ENCODE measurements at places on chromosomes 4 and X.

DNA sequence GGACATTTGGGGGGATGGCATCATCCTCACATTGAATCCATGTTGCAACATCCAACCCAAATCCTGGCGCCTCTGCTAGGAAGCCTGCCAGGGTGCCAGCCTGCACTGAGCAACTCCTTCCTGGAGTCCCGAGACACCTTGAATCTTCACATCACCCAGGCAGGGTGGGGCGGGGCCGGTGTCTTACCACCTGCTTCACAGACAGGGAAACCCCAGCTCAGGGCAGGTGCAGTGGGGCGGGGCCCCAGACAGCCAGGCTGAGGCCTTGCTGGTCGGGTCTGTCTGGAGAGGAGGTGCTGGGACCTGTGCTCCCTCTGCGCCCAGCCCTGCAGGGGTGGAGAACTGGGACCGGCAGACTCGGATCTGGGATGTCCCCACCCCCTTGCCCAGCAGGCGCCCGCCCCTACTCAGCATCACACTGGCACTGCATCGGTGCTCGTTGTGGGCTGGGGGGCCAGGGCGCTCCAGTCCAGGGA is 31.5 kb upstream of the HTRA3 start:
- no peak for DNase-seq

DNA sequence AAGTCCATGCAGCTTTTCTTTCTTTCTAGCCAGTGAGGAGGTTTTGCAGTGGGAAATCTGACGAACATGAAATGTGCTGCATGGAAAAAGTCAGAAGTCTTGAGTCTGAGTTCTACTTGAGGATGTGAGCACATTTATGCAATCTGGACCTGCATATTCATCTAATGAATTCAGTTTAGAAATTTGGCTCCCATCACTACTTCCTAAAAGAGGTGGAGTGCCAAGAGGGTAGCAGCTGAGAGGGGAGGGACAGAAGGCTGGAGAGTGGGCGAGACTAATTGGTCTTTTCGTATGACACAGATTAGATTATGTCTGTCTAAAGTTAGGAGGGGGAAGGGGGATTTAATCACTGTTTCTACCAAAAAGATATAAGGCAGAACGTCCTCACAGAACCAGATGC is 535.9 kb downstream of the IQCM start:
- DNase-seq: no peak

- no peak for DNase-seq
Observed at GRCh38 chr4:33067221-33067620, 2347.1 kb downstream of the PCDH7 start.

GRCh38 chr4:69735119-69735518 is 25.3 kb downstream of the SULT1B1 start:
- no peak for DNase-seq

DNA sequence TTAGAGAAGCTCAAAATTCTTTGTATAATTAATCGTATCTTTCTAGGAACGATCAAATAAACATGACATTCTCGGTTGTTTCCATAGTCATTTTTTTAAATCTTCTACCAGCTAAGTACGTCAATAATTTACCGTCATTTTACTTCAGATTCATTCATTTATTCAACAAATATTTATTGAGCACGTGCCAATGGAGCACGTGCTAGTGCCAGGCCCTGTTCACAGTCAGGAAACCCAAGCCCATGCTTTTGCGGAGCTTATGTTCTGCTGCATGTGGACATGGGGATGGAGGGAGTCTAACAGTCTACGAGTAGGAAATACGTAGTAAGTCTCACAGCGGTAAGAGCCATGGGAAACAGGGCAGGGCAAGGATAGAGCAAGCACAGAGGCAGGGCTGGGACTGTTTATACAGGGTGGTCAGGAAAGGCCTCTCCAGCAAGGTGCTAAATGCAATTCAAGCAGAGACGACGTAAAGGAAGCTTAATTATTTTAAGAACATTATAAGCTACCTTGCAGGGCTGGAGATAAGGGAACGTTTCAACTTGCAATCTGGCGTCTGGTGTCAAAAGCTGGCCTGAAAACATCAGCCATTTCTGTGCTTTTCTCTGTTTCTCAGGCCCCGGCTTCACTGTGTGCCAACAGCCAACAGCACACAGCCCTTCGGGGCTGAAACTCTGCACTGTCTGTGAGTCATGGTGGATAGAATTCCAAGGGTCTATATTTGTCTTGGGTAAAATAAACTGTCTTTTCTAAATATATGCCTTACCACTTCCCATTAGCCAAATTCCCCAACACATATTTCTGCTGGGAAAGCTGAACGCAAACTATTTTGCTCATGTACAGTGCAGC is 517.1 kb upstream of the ZFP42 start:
- DNase-seq: no peak

DNA sequence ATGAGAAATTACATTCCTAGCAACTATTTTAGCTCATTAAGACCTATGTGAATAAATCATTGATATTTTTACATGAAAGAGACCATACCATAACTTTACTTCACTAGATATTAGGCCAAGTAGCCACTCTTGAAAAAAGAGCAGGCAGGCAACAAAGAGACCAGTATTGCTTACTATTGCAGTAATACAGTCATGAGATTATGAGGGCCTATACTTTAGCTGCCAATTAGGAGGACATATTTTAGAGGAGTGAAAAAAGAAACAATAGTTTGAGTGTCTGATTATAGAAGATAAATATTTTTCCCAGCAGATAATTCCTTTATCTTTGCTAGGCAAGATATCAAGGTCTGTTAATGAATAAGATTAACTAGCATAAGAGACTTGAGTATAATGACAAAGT is 739.0 kb downstream of the GRID2 start:
- DNase-seq: no peak

- DNase-seq: no peak
Observed at GRCh38 chrX:22338740-22339139, 66.0 kb downstream of the CBLL2 start.

DNA sequence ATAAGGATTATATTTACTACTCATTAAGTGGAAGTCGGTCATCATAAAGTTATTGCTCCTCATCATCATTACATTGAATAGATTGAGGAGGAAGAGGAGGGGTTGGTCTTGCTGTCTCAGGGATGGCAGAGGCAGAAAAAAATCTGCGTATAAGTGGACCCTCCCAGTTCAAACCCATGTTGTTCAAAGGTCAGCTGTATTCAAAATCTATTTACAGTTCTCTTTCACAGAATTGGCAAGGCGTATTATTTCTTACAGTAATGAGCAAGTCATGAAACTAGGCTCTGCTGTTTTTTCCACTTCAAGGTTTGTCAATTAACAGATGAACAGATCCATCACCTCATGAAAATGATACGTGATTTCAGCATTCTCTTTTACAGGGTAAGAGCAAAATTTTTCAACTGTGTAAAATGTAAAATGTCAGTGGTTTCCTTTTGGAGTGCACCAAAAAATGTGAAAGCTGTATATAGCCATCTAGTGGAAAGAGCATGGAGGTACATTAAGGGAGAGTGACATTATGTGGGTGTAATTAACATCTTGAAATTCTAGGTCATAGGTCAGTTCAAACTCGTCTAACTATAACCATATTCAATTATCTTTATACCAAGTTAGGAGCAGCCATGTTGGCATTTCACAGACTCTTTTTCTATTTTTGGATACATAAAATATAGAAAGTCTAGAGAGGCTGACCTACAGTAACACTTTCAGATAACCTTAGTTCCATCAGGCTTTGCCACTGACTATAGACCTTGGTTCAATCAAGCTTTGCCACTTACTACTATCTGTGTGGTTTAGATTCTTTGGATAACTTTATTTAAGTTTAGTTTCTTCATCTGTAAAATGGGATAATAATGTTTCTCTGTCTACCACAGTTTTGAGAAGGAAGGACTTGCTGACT is 30.1 kb downstream of the NEIL3 start:
- DNase-seq: no peak

DNA sequence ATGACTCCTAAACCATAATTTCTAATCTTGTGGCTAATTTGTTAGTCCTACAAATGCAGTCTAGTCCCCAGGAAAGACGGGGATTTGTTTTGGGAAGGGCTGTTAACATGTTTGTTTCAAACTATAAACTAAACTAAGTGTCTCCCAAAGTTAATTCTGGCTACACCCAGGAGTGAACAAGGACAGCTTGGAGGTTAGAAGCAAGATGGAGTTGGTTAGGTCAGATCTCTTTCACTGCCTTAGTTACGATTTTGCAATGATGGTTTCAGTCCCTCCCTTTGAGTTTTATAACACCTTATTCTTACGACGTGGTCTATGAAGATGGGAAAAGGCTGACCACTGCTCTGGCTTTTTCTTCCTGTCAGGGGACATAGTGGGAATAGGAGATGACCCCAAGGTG is 27.0 kb upstream of the IL2 start:
- DNase-seq: no peak

- no peak for DNase-seq
Observed at GRCh38 chr4:113026556-113026955, 22.9 kb upstream of the ANK2 start.

- DNase-seq: no peak
Observed at GRCh38 chrX:15500497-15500966, at the start of gene BMX. TSS of gene BMX (plus strand) at chrX:15500807. CDS start at chrX:15508354, 7,547 bp downstream.

DNA sequence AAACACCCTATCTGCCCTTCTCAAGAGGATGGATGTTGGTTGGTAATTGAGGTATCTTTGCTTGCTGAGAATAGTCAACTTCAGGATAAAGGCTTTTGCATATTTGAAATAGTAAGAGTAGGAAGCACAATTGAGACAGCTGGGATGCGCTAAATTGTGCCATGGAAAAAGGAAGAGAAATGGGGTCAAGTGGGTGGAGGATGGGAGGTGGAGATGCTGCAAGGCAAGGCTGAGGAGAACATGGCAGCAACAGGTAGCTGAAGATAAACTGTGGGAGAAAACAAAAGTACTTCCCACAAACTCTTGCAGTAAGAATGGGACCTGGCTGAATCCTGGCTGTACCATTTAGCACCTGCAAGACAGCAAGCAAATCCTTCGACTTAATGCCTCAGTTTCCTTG is 13.9 kb upstream of the CDS1 start:
- no peak for DNase-seq

DNA sequence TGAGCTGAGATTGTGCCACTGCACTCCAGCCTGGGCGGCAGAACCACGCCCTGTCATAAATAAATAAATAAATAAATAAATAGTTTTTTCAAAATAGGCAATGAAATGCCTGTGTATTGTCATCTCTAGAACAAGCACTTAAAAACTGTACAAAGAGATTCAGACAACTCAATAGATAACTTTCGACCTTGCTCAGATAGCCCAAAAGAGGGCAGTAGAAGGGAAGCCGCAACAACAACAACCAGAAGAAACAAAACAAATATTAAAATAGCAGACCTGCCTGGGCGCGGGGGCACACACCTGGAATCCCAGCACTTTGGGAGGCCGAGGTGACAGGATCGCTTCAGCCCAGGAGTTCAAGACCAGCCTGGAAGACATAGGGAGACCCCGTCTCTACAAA is 9.4 kb upstream of the CLDN34 start:
- DNase-seq: no peak

DNA sequence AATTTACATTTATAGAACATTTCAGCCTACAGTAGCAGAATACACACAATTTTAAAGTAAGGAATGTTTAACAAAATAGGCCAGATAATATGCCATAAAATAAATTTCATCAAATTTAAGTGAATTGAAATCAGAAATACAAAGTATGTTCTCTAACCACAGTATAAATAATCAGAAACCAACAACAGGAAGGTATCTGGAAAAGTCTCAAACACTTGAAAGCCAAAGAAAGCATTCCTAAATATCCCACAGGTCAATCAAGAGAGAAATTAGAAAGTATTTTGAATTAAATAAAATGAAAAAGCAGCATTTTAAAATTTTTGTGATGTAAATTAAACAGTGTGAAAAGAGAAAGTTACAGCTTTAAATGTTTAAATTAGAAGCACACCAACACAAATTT is 899.2 kb downstream of the PDHA2 start:
- no peak for DNase-seq

- DNase-seq: no peak
Observed at GRCh38 chr4:153790500-153790865, 1.6 kb upstream of the SFRP2 start.

- DNase-seq: no peak
Observed at GRCh38 chrX:153902385-153902784, 2.1 kb upstream of the AVPR2 start.

DNA sequence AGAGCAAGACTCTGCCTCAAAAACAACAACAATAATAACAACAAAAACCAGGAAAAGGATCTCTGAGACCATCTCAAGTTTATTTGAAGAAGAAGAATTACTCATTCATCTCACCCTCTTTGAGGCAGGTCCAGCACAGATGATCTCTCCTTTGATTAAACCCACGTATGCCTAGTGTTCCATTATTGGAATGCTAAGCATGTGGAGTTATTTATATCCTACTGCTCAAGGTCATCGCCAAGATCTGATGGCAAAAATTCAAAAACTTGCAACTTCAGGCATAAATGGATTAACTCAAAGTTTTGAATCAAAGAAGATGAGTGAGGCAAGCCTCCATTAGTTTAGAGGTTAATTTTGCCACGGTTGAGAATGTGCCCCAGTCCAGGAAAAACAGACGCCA is 184.2 kb downstream of the DHRSX start:
- DNase-seq: no peak

GRCh38 chr4:87299898-87300297 is 22.8 kb downstream of the HSD17B13 start:
- DNase-seq: no peak

GRCh38 chr4:163651761-163652160 is 157.3 kb downstream of the TMA16 start:
- DNase-seq: no peak

- peak; percentile 37 for DNase-seq
Observed at GRCh38 chrX:68827848-68828624, 785 bp upstream of the EFNB1 start.

- no peak for DNase-seq
Observed at GRCh38 chrX:83511208-83511607, 3.1 kb downstream of the POU3F4 start.

- no peak for DNase-seq
Observed at GRCh38 chrX:40460926-40461325, 119.8 kb upstream of the ATP6AP2 start.

DNA sequence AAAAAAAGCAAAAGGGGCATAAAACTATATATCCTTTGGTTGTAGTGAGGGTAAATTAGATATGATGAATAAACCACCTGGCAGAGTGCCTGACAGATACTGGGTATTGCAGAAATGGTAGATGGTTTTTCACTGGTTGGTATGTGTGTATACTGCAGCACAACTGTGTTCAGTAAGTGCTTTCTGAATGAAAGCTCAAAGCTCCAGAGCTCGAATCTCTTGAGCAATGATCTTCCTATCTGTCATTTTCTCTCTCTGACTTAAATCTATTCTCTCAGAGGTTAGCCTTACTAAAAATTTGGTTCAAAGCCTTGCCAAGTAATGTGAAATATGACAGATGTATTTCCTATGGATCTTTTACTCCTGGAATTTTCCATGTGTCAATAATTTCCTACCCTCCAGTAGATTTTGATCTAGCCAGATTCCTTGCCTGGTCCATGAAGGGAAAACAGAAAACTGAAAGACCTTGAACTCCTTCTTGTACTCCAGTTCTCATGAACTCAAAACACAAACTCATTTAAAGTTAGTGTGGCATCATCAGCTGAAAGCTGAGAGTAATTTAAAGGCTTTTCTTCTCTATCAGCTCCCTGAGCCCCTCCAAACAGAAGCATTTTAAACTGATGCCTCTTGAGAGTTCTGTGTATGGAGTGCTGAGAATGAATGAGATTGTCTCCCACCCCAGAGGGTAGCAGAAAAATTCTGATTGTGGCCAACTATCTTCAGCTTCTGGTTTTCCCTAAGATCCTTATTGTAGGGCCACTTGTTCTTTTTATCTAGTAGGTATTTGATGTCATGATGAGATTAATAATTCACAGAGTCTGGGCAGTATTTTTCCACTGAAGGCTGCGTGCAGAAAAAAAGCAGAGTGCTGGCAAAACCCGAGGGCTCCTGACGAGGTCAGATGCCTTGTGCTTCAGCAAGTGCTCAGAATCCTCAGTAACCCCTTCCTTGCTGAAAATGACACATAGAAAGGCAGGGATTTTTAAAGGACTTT is 363.4 kb upstream of the BOD1L1 start:
- no peak for DNase-seq
